ENCODE measurements at places on chromosomes 3 and 15.

GRCh38 chr3:188149587-188149986 lies 4.4 kb upstream of the LPP start:
- DNase-seq, result no peak

DNA sequence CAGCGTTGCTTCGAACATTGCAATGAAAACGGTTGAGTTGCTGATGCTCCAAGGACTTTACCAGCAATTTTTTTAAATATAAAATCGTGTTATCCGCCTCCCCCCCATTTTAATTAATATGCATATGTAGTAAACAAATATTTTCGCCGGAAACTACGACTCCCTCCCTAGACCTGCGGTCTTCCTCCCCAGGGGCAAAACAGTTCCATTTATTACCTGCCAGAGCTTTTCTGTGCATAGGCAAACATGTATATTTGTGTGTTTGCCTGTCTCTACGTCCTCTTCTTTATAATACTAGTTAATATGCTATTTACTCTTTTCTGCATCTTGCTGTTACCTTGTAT lies 593 bp upstream of the RSL24D1 start:
- DNase-seq, result no peak

GRCh38 chr15:74243431-74243830 lies 7.3 kb downstream of the CCDC33 start:
- no peak for DNase-seq

- DNase-seq, result no peak
Measured at GRCh38 chr3:194933465-194933864, 247.8 kb downstream of the FAM43A start.

DNA sequence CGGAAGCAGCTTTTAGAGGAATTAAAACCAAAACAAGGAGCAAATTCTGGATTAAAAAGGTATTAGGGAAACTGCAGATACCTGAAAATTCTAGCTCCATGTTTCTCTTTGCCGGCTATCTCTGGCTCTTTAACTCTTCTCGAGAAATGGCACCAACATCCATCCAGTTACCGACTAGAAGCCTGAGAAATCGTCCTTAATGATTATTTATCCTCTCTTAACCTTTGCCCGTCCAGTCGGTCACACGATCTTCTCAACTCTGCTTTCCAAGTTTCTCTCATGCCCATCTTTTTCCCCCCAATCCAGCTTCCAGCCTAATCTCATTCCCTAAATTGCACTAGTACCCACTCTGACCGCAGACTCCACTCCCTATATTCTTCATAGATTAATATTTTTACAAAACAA lies 596 bp upstream of the SGO1 start:
- no peak for DNase-seq

GRCh38 chr3:42836150-42837123 lies 27.2 kb downstream of the ACKR2 start:
- DNase-seq, result no peak

GRCh38 chr3:127568586-127568985 lies 21.9 kb downstream of the TPRA1 start:
- DNase-seq, result no peak

DNA sequence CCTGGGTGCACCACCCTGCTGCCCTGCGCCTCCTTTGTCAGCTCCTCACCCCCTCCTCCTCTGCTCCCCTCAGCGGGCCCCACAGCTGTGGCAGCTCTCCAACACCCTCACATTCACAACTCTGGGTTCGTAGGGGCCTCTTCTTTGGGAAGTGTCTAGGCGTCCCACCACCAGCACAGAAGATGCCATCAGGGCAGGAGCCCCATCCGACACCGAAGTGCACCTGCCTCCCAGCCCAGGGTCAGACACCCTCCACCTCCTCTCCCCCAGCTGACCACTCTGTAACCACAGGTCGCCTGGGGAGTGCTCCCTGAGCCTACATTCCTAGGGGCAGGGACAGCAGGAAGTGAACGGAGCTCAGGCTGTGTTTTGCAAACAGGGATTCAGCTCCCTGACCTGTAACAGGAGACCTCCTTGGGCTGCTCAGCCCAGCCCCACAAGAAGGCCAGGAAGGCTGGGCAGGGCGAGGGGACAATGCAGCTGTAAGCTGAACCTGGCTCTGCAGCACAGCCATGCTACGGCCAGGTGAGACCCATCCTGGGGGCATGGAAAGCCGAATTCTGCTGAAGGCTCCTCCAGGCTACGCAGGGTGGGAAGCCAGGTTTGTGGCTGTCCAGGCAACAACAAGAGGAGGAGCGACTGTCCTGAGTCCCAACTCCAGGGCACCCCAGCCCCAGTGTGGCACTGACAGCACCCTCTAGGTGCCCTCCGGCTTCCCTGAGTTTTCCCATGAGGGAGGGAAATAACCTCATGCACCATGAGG lies 269.0 kb downstream of the GOLGA6L6 start:
- no peak for DNase-seq

- DNase-seq, result no peak
Measured at GRCh38 chr3:164174059-164174458, 904.2 kb downstream of the SI start.

All from keratinocyte (primary cell).